Activated B cell treated with CpG ODN at 0.5 μM for 24 hours (primary cell): ENCODE measurements at places on chromosomes 5 and 9.

DNA sequence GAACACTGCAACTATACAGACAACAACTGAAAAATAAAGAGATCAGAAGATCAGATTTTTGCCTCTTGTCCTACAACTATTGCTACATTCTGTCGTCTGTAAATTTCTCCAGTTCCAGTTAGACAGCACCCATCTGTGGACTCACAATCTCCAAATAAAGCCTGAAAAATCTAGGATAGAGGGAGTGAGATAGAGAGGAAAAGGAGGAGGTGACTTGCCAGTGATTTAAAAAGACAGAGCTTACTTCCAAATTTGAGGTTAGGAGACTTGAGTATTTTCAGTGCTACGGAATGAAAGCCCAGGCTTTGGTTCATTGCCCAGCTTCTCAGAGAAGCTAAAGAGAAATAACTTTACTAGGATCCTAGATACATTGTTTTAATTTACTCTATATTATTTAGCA, 63.6 kb downstream of the PTCD2 start:
- DNase-seq: no peak

- no peak for DNase-seq
These were observed 8.4 kb upstream of the FSD1L start for GRCh38 chr9:105439428-105439827.

DNA sequence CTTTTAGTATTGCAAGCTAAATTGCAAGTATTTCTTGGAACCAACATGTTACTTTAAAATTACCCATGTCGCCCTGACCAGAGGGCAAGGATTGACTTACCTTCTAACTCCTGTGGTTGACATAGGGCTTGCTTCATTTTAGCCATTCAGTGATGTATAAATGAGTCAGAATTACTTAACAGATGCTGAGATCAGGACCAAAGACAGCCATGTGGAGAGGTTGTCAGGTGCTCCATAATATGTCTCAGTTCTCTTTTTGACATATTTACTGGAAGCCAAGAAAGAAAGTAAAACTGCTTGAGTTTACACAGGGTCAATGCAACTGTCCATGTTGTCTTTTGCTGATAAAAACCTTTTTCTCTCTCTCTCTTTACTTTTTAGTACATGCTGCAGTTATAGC, 33.2 kb downstream of the F2RL2 start:
- no peak for DNase-seq

DNA sequence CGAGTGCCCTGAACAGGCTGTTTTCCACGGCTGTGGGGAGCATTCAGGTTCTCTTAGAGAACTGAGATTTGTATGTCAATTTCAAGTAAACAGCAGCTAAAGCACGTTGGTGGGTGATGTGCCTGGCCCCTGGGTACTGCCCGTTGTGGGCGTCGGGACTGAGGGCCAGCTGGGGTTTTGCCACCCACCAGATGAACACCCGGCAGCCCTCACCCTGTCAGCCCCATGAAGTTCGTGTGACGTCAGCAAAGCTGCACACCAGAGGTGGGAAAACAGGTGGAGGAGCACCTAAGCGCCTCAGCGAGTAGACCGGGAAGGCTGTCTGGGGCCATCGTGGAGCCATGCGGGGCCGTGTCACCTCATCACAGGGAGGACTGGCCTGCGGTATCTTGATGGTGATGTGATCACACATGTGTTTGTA, 9.2 kb downstream of the CEP72 start:
- no peak for DNase-seq

- no peak for DNase-seq
These were observed 3.0 kb upstream of the IFNW1 start for GRCh38 chr9:21144603-21145002.

DNA sequence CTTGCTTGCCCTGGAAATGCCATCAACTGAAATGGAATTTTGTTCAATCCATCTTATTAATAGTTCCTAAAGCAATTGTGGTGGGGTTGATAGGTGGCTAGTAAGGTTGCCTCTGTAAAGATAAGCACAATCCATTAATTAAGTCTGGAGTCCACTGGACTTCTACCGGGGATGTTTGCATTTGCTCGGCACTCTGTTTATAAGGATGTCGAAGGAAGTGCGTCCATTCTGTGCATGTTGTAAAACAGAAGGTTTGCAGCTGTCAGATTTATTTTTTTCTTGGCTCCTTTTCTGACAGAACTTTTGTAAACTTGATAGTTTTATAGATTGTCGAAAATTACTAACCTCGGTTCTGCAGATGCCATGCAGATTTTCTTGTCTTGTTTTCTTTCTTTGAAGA, 12.8 kb upstream of the TNFAIP8 start:
- no peak for DNase-seq

- no peak for DNase-seq
These were observed 192.6 kb upstream of the ACTBL2 start for GRCh38 chr5:57675236-57675635.

DNA sequence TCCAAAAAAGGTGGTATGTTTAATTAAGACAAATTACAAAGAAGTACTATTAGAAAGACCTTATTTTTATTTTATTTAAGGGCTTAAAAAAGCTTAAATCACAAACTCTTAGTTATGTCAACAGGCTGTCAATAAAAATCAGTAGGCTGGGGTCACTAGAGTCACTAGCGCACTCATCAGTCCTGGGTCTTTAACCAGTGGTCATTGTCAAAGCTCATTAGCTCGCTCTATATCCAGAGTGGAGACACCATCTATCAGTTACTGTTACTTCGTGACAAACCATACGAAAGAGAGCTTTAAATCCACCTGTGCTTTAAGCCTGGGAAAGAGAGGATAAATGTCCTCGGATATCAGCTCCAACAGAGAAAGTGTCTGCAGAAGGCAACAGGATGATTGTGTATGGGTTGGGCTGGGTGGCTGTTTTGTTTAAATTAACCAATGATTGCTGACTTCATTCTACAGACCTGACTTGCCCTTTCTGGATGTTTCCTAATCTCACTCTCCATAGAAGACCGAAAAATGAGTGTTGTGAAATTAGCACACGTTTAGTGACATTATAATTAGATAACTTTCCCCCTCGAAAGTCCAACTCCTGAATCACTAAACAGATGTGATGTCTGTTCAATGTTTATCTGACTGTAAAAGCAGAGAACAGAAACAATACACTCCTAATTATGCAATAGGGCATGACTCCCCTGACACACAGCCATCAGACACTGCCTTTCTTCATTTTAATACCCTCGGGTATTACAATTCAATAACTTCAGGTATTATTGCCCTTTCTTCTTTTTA, 123.6 kb upstream of the TNPO1 start:
- no peak for DNase-seq

GRCh38 chr9:136544548-136544963, 1.3 kb downstream of the NOTCH1 start:
- peak; percentile 50 for DNase-seq

DNA sequence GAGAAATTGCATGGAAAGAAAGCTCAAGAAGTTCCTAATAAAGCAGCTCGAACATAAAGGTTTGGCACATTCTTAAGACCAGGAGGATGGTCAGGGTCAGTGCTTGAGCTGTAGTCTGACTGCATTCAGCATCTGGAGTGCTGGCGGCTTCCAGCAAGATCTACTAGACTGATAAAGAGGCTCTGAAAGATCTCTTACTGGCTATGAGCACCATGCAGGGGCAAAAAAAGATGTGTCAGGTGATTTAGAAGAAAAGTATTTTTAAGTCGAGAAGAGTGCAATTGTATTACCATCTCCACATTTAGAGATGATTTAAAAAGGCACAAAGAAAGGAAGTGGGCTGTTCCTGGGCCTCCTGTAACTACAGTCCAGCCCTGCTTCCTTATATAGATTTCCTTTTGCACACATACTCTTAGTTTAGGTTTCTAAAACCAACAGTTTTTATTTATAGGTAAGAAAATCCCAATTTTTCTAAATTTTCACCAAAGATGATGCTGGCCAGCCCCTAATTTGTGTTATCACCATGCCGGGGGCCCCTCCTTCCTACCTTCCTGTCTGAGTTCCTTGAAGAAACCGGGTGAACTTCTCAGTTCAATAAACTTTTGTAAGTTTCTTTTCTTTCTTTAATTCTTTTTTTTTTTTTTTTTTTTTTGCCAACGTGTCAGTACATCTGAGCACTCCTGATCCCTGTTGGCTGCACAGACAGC, 65.9 kb upstream of the PLPP1 start:
- no peak for DNase-seq

- DNase-seq: no peak
These were observed 387.3 kb downstream of the NR2F1-AS1 start for GRCh38 chr5:93193431-93194347.

GRCh38 chr5:146796144-146796543, 82.4 kb downstream of the PPP2R2B start:
- DNase-seq: no peak

DNA sequence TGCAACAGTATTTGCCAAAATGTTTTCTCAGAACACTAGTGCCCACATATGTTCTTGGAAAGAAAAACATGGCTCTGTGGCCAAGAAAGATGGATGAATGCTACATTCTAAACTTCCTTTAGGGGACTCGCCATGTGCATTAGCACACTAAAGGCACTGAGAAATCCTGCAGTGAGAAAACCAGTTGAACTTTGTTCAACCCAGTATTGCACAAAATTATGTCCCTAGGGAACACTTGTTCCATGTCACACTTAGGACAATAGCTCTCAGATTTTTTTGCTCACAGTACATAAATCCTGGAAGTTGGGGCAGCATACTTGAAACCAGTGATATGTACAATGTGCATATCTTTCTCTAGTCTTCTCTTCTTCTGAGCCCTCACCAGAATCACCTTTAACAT, 96.6 kb downstream of the ADRB2 start:
- DNase-seq: no peak

- DNase-seq: no peak
These were observed 10.3 kb downstream of the FST start for GRCh38 chr5:53490747-53491146.

DNA sequence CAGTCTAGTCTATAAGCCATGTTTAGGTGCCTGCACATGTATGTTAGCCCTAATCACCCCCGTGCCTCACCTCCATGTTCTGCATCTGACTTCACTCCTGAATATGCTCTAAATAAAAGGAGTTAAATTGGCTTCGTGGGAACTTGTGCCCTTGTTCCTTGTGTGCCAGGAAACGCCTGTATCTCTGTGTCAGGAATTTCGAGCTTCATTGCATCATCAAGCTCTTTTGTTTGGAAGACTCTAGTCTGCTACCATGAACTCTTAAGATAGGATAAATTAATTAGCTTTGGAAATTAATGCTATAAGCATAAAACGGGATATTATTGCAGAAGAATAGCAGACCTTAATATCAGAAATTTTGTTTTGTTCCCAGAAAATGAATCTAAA, 99.2 kb downstream of the ADCY2 start:
- DNase-seq: no peak

DNA sequence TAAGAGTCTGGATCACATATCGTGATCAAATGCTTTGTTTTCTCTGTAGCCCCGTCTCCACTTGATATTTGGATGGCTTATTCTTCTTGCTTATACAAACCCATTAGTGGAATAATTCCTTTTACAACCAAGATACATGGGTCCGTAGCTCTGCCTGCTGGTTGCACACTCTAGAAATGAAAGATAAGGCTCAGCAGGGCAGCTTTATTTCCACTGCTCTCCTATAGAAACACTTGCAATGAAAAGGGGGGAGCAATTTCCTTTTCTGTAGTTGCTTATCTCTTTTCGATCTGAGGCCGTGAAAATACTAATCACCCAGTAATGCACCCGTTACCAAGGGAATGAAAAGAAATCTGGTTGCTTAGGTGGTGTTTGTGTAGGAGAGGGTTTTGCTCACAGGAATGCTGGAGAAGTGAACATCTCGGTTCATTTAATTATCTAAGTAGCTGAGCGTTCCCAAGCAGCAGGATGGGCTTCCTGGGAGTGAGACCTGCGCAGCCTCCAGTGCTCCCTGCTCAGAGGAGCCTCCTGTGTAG, 131.7 kb downstream of the ADAMTS16 start:
- DNase-seq: no peak

GRCh38 chr5:16894236-16895057, 41.6 kb downstream of the MYO10 start:
- no peak for DNase-seq

- DNase-seq: no peak
These were observed 52.8 kb upstream of the EGFL7 start for GRCh38 chr9:136609838-136610311.

GRCh38 chr5:63247651-63248050, 669.0 kb downstream of the LRRC70 start:
- DNase-seq: no peak

GRCh38 chr9:5326187-5326586, 13.5 kb downstream of the RLN1 start:
- DNase-seq: no peak

DNA sequence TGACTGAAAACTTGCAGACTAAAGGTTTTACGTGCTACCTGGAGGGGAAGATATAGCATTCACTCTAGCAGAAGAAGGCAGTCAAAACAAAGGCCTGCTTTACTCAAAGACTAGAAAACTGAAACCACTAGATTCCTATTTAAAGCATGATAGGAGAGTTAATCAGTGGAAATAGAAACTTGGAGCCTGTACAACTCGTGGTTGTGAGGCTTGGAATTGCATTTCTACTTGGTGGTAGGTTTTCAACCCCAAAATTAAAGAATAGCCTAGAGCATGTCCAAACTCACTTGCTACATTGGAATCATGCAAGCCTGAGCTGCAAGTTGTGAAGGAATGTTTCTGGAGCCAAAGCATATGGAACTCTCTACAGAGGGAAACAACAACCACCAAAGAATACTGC, 1526.4 kb upstream of the NUDT12 start:
- DNase-seq: no peak

- peak; percentile 99 for DNase-seq
These were observed 13.3 kb downstream of the TRIM7 start for GRCh38 chr5:181191526-181192336.

DNA sequence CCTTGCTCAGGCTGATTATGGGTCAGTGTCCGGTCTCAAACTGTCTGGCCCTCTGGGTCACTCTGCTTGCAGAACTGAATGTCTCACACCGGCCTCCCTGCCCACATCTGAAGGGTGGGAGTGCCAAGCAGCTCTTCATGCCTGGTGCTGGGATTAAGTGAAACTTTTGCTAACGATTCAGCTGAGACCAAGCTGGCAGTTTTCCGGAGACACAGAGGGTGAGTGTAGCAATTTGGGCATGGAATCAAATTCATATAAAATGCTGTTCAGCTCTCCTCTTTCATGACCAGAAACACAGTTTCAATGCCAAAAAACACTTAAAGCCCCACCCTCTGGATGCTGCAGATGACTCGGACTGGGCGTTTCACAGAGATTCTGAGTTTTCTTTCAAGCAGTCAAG, 207.5 kb downstream of the NXNL2 start:
- no peak for DNase-seq

- DNase-seq: no peak
These were observed 5.1 kb downstream of the FLT4 start for GRCh38 chr5:180644129-180644824.

DNA sequence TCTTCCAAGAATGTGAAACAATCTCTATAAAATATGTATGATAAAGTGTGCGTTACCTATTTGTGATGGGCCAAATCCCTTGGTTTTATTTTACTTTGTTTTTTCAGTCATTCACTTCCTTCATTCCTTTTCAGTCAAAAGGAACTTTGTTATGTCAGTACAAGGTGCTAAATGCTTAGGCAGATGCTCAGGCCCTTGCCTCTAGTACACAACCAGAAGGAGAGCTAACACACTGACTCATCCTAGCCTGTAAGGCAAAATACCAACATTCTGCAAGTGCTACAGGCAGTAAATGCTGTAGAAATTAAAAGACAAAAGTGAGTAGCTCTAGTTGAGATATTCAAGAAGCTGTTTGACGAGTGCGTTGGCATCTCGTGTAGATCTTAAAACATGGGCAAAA, 49.4 kb downstream of the TRPM6 start:
- DNase-seq: no peak

GRCh38 chr5:149489605-149490037, 61.6 kb downstream of the CSNK1A1 start:
- DNase-seq: no peak

- no peak for DNase-seq
These were observed 379.1 kb downstream of the PSAT1 start for GRCh38 chr9:78676009-78676408.
